ENCODE measurements at places on chromosomes 4 and X. TPM values are rescaled to one million over a fixed set of nuclear protein-coding genes. Genes with fewer than 3 reads are reported as not detected.

The FGFBP2 gene
- 0.15 TPM for total RNA-seq

GRCh38 chr4:157057218-157057617 is 18.7 kb upstream of the GLRB start:
- H3K27me3 ChIP-seq: no peaks in the 10 kb centered on the region
- H3K4me3 ChIP-seq: no peak overlapping the region
- peaks cover 6% of the 10 kb centered on the region for H3K4me1 ChIP-seq
- no peak for DNase-seq
- no peaks in the 10 kb centered on the region for H3K36me3 ChIP-seq

GRCh38 chrX:132594129-132594528 is 105.3 kb upstream of the MBNL3 start:
- peaks cover 11% of the 10 kb centered on the region for H3K4me1 ChIP-seq
- no peak overlapping the region for H3K27ac ChIP-seq
- H3K4me3 ChIP-seq: no peak overlapping the region
- no peaks in the 10 kb centered on the region for H3K27me3 ChIP-seq
- no peaks in the 10 kb centered on the region for H3K36me3 ChIP-seq

- H3K4me1 ChIP-seq: peaks cover 12% of the 10 kb centered on the region
- no peak for DNase-seq
- H3K27ac ChIP-seq: no peak overlapping the region
- no peaks in the 10 kb centered on the region for H3K27me3 ChIP-seq
- no peaks in the 10 kb centered on the region for H3K36me3 ChIP-seq
These were observed 3.0 kb downstream of the RBPJ start for GRCh38 chr4:26323821-26324220.

The DYNLT3 gene
- 8.3 TPM for total RNA-seq

Measured in neural progenitor cell (in vitro differentiated cells).